ENCODE measurements at places on chromosomes 6 and 20.
A peak's percentile ranks its signal among the peaks of the same experiment; 100 is the strongest.

DNA sequence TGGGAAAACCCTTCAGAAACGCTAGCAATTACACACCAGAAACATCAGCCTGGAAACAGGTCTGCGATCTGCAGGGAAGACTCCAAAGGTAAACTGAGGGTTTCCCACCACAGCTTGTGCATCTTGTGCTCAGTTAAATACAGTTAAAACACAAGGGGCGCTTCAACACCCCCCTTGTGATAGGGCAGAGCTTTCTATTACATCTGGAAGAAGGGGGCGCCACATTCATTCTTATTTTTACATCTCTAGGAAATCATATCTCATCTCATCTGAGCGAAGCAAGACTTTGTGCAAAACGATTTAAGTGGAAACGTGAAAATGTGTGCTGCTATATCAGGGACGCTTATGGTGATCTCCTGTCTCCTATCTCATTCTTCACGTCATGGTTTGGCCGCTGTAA, 58.5 kb downstream of the PRND start:
- no peak for DNase-seq

DNA sequence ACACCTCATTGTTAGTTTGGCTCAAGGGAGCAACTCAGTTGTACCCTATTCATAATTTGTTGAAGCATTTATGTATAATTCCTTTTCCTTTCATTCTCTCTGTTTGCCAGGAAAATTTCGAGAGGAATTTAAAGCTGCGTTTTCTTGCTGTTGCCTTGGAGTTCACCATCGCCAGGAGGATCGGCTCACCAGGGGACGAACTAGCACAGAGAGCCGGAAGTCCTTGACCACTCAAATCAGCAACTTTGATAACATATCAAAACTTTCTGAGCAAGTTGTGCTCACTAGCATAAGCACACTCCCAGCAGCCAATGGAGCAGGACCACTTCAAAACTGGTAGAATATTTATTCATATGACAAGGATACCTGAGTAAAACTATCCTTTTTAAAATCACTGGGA, 45.2 kb upstream of the GFRAL start:
- DNase-seq: no peak

DNA sequence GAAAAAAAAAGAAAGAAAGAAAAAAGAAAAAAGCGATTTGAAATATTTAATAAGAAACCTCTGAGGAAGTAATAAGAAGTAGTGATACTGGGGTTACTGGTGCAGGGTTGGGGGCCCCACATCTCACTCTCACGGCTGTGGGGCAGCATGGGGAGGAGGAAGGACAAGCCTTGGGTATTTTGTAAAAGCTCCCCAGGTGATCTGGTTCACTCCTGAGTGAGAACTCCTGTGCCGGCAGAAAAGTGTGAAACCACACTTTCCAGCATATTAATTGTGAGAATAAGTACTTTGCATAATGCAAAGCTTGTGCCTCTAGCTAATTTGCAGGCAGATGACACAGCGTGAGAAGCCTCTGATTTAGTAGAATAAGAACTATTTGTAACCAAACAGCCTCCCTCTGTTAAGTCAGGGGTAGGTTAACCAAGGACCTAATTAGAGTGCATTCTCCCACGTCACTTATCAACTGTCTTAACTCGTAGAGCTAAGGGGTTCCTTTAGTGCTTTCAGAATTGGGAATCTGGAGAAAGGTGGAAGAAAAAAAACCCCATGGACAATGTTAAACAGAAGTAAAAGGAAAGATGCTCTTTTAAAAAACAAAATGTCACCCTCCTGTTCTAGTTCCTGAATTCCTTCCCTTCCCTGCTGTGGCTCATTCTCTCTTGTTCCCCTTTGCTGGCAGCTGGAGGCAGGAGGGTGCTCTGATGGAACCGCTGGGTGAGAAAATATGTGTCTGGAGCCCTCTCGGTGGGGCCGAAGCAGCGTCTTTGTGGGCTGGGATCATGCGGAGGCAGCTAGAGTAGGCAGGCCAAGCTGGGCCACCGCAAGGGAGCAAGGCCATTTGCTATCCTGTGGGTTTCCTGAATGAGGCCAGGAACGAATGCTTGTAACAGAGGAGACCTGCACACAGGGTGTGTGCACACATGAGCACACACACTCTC, 108.7 kb downstream of the FYN start:
- DNase-seq: no peak

GRCh38 chr6:113805173-113805790, 51.9 kb upstream of the MARCKS start:
- no peak for DNase-seq

GRCh38 chr6:128739112-128739511, 143.8 kb upstream of the LAMA2 start:
- DNase-seq: no peak

DNA sequence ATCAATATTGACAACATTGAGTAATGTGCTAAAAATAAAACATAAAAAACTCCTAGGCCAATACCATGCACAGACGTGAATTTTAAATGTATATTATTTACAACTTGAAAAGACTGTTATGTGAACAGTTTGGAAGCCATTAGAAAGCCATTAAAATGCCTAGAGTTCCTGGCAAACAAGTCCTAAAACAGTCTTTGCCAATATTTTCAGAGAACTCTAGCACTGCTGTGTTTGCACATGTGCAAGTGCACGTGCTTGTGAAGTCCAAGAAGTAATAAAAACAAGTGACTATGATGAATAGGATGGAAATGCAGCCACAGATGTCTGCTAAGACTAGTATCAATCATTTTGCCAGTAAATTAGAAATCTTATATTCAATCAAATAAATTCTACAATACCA, 1447.6 kb downstream of the GRIK2 start:
- DNase-seq: no peak

GRCh38 chr6:36556281-36556680, 9.0 kb upstream of the STK38 start:
- no peak for DNase-seq

- no peak for DNase-seq
Observed at GRCh38 chr20:41001497-41001896, 27.1 kb upstream of the TOP1 start.

- no peak for DNase-seq
Observed at GRCh38 chr6:156427345-156427744, 349.8 kb upstream of the ARID1B start.

- no peak for DNase-seq
Observed at GRCh38 chr6:76014626-76015530, 57.6 kb downstream of the IMPG1 start.

DNA sequence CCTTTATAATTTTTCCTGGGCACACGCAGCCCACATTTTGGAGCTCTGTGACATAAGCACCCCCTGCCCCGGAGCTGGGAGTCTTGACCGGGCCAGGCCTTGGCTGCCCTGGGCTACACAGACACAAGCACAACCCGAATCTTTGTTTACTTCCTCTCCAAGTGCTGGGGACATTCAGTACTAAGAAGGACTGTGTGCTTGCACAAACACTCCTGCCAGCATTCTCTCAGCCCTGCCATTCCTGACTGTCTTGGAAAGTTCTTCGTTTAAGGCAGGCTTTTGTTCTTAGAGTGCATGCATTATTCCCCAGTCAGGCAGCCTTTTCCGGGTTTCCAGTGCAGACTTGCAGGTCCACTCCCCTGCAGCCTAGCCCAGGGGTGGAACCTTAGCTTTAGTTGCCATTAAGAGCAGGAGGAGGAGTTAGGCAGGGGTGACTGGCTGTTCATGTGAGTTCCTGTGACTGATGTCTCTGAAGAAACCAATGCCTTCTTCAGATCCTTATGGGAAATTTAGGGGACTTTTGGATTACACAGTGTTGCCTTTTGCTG, 28.6 kb downstream of the FOXO3 start:
- peak; percentile 53 for DNase-seq

- no peak for DNase-seq
Observed at GRCh38 chr20:57922706-57923105, 212.9 kb upstream of the PMEPA1 start.

- DNase-seq: no peak
Observed at GRCh38 chr6:120764312-120764711, 570.0 kb downstream of the TBC1D32 start.

DNA sequence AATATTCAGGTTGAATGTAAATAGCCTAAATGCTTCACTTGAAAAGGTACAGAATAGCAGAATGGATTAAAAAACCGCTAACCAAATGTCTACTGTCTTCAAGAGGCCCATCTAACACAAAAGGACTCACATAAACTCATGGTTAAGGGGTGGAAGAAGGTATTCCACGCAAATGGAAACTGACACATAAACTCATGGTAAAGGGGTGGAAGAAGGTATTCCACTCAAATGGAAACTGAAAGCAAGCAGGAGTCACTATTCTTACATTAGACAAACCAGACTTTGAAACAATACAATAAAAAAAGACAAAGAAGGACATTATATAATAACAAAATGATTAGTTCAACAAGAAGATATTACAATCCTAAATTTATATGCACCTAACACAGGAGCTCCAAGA, 38.3 kb upstream of the PKIB start:
- DNase-seq: no peak

DNA sequence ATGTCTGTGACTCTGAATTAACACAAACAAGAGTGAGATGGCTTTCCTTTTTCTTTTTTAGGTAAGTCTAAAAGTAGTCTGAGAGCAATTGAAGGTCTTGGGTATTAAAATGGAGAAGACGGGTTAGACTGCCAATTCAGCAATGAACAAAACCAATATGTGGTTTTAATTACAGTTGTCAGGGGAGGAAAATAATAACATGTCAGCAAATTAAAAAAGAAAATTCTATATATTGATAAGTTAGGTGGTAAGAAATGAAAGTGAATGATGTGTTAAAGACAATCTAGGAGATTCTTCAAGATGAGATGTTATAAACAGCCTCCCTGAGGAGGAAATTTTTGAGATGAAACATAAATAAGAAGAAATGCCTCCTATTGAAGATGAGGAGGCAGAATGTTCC, 150.6 kb upstream of the HSF2 start:
- no peak for DNase-seq
